ENCODE measurements at places on chromosomes 16 and 17.

- DNase-seq = peak; percentile 58
These were observed 74.3 kb downstream of the TEX14 start for GRCh38 chr17:58617563-58617962.

GRCh38 chr16:85250609-85251223 lies 138.4 kb upstream of the CIBAR2 start:
- no peak for DNase-seq

GRCh38 chr17:42081516-42082129 lies 16.6 kb downstream of the ZNF385C start:
- no peak for DNase-seq

GRCh38 chr17:31918701-31919128 lies 17.2 kb upstream of the UTP6 start:
- DNase-seq = no peak

DNA sequence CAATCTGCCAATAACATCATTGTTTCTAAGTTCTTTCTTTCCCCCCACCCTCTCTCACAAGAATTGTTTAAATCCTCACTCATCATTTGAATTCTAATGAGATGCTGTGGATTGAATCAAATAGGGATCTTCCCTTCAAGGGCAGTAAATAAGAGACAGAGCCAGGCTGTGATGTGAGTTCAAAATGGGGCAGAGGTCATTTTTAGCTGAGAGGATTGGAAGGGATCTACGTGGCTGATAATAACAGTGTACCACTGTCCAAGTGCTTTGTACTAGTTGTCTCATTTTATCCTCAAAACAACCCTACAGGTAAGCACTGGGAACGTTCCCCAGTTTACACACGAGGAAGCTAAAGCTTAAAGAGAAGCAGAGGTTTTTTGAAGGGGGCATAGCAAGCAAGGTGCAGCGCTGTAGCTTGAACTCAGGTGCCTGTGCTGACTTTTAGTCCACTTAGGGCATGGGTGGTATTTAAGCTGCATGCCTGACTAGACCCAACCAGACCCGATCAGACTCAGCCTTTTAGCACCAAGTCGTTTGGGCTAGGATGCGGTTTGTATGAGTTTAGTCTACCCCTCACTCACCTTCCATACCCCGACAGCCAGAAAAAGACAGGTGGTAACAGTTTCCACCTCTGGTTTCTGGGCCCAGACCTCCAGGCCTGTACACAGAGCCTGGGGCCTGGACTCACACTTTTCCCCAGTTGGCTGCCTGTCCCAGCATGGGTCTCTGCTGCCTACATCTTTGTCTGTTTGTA lies 39.2 kb upstream of the CCR7 start:
- DNase-seq = no peak

DNA sequence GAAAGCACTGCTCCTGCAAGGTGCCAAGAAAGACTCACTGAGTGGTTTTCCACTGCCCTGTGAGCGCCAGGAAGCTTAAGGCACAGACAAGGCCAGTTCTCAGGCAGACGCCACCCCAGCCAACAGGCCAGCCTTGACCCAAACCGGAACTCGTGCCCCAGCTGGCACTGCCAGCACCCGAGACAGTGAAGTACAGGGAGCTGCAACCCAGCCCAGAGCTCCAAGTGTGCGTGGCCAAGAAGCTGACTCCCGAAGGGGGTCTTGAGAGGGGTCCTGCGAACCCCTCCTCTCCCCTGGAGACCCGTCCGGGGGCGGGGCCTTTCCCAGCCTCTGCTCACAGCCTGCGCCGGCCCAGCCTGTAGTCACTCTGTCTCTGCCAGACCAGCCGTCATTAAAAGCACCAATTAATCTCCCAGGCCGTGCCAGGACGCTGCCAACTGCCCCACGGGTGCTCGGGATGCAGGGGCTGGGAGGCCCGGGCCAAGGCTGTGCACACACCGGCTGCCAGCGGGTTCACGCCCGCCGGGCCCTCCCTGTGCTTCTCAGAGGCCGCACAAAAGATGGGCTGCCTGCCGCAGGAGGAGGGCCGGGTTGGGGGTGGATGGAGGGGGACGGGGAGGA lies 4.4 kb upstream of the SOX8 start:
- no peak for DNase-seq

DNA sequence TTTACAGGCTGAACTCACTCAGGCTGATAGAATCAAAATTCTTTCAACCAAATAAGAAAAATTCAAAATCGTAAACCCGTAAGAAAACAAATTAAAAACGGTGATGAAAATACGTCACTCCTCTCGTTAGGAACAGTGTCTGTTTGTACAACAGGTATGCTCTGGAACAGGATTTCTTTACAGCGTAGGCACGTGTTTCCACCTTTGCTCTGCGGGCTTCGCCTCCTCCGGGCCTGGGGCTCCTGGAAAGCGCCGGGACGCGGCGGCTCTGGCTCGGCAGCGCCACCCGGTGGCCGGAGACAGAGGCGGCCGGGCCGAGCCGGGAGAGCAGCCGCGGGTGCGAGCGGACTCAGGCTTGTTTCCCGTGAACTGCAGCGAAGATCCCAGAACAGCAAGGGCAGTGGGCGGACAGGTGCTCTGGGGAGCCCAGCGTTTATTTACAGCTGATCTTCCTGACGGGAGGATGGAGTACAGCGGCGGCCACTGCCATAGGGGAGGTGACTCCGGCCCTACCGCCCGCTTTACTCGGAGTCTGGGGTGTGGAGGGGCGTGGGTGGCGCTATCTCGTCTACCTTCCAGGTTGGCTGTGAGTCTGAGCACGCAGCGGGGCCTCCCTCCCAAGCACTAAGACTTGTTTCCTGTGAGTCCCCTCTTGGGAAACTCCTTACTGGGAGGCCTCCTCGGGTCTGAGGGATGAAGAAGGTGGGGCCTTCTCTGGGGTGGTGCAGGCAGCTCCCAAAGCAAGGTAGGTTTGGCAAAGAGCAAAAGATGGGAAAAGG lies 40.5 kb upstream of the ATP2A3 start:
- DNase-seq = peak; percentile 56

GRCh38 chr17:75047398-75048098 lies 523 bp downstream of the KCTD2 start:
- peak; percentile 33 for DNase-seq

- DNase-seq = no peak
These were observed 131.6 kb upstream of the PLCG2 start for GRCh38 chr16:81647527-81647926.

DNA sequence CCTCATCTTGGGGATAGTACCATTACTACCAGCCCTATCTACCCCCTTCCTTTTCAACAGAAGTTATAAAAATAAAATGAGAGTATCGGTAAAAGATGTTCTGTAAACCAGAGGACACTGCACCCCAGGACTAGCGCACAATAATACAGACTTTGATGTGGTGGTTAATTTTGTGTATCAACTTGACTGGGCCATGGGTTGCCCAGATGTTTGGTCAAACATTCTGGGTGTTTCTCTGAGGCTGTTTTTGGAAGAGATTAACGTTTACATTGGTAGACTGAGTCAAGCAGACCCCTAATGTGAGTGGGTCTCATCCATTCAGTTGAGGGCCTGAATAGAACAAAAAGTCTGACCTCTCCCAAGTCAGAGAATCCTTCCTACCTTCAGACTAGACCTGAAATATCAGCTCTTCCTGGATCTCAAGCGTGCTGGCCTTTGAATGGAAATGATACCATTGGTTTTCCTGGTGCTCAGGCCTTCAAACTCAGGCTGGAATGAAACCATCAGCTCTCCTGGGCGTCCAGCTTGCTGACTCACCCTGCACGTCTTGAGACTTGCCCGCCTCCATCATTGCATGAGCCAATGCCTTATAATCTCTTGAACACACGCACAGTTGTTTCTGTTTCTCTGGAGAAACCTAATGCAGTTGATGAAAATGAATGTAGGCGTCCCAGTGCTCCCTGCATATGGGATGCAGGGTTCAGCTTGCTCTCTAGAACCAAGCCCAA lies 10.1 kb downstream of the MRM1 start:
- no peak for DNase-seq

- DNase-seq = no peak
These were observed 320.8 kb downstream of the HAPSTR1 start for GRCh38 chr16:9412031-9412914.

GRCh38 chr17:62147284-62147683 lies 82.2 kb upstream of the MED13 start:
- DNase-seq = no peak

GRCh38 chr16:55489956-55490265 lies 10.9 kb downstream of the MMP2 start:
- no peak for DNase-seq

DNA sequence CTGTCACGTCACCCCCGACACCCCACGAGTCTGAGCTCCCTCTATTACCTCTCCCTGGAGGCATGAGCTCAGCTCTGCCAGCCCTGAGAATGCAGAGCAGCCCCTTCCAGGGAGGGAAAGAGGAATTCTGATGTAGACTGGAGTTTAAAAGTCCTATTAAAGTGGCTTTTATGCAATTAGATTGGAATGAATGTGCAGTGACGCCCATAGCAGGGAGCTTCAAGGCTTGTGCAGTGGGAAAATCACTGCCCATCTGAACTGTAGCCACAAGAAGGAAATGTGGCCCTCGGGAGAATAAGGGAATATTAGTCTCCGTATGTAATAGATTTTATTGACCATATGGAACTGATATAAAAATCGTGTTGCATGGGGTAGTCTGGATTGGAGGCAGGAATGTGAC lies 66.9 kb downstream of the ZNF423 start:
- no peak for DNase-seq

DNA sequence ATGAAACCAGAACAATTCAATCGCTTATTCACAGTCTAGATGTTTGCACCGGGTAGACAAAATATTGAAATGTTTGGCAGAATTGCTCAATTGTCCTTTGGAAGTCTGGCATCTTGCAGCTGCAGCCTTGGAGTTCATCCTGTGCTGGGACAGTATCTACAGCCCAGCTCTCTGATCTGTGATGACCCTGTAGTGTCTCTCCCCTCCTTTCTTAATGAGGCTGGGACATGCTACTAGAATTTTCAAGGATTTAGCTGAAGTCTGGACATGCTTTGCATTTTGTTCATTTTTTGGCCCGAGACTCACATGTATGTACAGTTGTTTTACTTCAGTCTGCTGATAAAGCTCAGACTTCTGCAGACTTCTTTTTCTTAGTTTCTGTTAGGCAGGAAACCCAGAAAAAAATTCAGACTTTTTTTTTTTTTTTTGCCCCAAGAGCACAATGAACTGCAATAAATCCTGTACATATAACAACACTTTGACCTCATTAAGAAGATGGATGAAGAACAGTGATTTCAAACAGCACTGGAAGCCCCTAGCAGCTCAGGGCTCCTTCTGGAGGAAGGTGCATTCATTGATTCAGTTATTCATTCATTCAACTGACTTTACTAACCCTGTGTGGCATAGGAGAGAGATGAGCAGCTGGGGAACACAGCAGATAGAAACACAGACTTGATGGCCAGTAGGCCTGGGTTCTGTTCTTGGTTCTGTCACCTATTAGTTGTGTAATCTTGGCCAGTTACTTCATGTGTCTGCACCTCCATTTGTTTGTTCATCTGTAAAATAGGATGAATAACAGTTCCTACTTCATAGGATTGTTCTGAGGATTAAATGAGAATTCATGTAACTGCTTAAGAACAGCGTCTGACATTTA lies 210.0 kb downstream of the MAP2K4 start:
- DNase-seq = no peak

DNA sequence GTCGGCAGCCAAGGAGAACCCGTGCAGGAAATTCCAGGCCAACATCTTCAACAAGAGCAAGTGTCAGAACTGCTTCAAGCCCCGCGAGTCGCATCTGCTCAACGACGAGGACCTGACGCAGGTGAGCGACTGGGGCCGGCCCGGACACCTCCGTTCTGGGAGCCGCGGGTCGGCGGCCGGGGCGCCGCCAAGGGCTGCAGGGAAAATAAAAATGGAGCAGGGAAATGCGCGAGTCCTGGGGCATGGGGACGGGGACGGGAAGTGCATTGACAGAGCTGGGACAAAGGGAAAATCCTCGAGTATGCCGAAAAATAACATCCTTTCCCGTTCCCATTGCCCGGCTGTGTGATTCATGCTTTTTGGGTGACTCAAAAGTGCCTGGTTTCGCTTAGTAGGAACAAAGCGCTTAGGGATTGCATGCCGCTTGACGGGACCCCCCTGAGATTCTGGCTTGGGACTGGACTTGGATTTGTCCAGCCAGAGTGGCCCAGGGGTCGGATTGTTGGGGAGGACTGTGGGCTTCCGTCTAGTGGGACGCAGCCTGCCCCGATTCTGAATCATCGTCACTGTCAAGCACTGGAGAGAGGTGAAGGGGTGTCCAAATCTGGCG lies 699 bp downstream of the MPRIP start:
- DNase-seq = peak; percentile 44

DNA sequence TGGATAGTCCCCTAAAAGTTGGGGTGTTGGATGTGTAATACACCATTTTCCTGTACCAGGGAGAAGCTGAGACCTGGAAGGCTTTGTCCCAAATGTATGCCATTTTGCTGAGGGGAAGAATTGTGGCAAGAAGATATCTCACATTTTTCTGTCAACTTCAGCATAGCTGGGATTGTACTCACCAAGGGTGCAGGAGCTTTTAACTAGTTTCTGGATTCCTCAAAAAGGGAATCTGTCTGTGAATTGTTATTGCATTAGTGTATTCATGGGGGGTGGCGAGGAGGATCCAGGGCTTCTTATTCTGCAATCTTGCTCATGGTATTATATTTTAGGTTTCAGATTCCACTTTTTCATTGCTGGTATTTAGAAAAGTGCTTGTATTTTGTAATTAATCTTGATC lies 208.2 kb upstream of the MYOCD start:
- DNase-seq = no peak

GRCh38 chr16:1791256-1791942 lies 2.1 kb downstream of the IGFALS start:
- no peak for DNase-seq
